Endothelial cell (in vitro differentiated cells): ENCODE measurements at places on chromosomes 5 and 9. TPM values are rescaled to one million over a fixed set of nuclear protein-coding genes. Genes with fewer than 3 reads are reported as not detected.

DNA sequence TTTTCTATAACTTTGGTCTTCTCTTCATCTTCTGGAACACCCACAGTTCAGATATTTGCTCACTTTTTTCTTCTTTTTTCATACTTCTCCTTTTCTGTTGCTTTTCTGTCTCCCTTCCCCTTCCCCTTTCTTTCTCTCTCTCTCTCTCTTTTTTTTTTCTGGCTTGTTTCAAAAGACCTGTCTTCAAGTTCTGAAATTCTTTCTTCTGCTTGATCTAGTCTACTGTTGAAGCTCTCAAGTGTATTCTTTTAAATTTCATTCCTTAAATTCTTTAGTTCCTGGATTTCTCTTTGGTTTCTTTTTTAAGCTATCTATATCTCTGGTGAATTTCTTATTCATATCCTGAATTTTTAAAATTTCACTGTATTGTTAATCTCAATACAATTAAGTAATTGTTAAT is 11.2 kb downstream of the ALG2 start:
- no peaks in the 10 kb centered on the region for H3K4me1 ChIP-seq
- H3K27me3 ChIP-seq: no peaks in the 10 kb centered on the region
- H3K27ac ChIP-seq: no peak overlapping the region
- peaks cover 10% of the 10 kb centered on the region for H3K36me3 ChIP-seq

DNA sequence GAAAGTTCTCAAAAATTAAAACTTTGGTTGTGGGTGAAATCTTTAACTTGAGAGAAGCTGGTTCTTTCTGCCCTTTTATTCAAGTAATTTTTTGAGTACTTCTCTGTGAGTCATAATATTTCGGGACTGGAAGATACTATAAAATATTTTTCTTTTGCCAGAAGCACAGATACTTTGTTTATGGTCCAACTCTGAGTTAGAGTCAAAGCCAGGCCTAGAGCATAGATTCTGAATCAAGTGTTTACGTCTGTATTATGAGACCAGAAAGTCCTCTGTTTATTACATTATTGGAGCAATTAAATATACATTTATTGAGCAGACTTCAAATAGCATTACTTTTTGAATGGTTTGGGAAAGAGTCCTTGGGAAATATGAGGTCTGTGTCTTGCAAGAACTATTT is 187.9 kb downstream of the FER start:
- H3K4me3 ChIP-seq: no peak overlapping the region
- H3K27me3 ChIP-seq: peaks cover 2% of the 10 kb centered on the region
- H3K36me3 ChIP-seq: peaks cover 10% of the 10 kb centered on the region
- no peak for DNase-seq

- no peak for DNase-seq
- no peaks in the 10 kb centered on the region for H3K36me3 ChIP-seq
- H3K4me3 ChIP-seq: no peak overlapping the region
- H3K4me1 ChIP-seq: no peaks in the 10 kb centered on the region
These were observed 2.5 kb downstream of the ABCA2 start for GRCh38 chr9:137025517-137025966.

- H3K27me3 ChIP-seq: peaks cover 2% of the 10 kb centered on the region
- no peak overlapping the region for H3K27ac ChIP-seq
- no peak overlapping the region for H3K4me3 ChIP-seq
- DNase-seq: no peak
These were observed 103.3 kb upstream of the LHFPL2 start for GRCh38 chr5:78751872-78752271.

Gene OLFML2A
- total RNA-seq: 18.2 TPM
